ENCODE measurements at places on chromosomes 13 and 19.

GRCh38 chr19:9848060-9848459, 12.9 kb downstream of the PIN1 start:
- no peak for DNase-seq

- DNase-seq = no peak
Measured at GRCh38 chr19:469833-470232, 9.0 kb upstream of the SHC2 start.

- no peak for DNase-seq
Measured at GRCh38 chr19:2986951-2987524, 9.7 kb downstream of the TLE6 start.

DNA sequence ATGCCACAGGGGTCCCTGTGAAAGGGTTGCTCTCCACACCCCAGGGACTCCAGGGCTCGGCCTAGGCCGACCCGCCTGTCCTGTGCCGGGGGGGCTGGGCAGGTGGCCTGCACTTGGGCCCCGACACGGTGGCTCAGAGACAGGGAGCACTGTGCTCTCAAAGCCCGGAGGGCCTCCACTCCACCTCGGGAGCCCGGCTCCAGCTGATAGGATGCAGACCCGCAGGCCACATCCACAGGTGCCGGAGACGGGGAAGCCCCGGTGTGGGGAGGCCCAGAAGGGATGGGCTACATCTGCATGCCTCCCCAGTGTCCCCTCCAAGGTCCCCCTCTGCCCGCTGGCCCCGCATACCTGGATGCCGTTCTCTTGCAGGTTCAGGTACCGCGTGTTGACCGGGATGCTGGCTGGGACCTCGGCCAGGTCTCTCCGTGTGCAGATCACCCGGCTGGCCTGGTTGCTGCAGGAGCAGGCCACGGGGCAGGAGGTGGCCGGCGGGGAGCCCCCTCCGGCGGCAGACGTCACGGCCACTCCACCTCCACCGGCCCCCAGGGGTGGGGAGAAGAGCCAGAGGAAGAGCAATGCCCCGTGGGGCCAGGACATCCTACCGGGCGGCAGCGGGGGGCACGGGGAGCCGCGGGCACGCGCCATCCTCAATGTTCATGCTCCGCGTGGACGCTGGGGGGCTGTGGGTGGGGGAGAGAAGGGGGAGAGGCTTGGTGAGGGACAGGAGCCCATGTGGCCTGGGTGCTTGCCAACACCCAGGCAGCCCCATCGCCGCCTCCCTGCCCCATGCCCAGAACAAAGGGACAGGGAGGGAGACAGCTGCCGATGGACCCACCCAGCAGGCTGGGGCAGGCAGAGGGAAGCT, 19.8 kb downstream of the LRRC4B start:
- DNase-seq = no peak

GRCh38 chr19:38710416-38710702, 33.9 kb downstream of the CAPN12 start:
- DNase-seq = no peak

DNA sequence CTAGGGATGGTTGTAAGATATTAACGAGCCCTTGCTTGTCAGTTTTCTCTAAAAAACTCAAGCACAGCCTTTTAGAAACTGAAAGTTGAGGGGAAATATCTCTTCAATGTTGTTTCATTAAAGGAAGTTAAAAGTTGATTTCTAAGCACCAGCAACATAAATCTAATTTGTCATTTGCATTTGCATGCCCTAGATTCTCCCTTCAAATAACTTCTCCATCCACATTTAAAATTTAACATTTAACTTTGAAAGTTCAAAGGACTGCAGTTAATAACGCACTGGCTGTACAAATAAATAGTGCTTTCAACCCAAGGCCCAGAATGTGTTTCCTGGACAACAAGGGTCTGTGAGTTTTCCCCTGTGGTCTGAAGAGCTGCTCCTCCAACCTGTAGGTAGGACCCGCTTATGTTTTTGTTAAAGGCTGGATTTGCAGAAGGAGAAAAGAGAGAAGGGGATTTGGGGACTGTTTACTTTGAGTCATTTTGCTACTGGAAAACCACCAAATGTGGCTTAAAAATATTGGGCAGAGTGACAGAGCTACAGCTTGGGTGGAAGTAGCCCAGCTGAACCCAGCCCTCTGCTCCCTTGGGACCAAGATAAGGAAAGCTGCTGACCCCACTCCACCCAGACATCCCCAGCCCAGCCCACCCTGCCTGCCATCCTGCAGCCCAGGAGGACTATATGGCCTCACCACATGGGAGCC, 39.8 kb downstream of the TNFRSF19 start:
- no peak for DNase-seq

DNA sequence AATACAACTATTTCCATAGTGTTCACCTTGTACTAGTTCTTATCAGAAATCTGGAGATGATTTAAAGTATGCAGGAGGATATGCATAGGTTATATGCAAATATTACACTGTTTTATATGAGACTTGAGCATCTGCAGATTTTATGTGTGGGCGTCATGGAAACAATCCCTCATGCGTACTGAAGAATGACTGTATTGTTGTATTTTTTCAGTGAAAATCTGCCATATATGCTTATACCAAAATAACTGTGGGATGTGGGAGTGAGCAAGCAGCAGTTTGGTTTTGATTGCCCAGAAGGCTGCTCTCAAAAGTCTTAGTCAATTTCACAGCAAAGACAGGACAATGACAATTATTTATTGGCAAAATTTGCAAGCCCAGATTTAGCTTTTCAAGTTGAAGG, 238.8 kb upstream of the PCDH20 start:
- DNase-seq = no peak

- DNase-seq = no peak
Measured at GRCh38 chr19:36103842-36104552, 6.9 kb upstream of the OVOL3 start.

GRCh38 chr13:91531646-91532045, 133.2 kb downstream of the GPC5 start:
- DNase-seq = no peak

DNA sequence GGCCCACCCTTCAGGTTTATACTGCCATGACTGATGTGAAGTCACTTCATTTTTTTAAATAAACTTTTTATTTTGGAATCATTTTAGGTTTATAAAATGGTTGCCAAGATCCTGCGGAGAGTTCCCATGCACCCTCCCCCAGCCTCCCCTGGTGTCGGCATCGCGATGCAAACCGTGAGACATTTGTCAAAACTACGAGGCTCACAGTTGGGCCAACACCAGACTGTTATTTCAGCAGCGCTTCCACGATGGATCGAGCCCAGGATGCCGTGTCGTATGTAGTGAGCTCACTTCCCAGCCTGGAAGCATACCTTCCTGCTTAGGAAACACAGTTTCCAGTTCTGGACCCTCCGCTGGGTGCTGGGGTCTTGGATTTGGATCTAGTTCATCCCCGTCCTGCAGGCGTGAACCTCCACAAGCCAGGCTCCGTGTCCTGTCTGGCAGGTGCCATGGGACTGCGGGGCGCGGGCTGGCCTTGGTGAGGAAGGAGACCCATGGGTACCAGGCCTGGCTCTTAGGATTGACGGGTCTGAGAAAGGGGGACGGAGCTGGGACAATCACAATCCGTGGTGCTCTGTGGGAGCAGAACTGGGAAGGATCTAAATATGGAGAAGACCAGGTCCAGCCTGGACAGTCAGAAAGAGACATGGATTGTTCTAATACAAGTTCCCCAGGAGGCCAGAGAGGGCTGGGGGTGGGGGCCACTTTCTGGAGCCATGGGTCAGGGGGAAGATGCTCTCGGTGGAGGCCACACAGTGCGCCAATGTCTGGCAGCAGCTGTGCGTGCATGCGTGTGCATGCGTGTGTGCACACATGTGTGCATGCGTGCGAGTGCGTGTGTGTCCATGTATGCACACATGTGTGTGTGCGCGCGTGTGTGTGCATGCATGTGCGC, 2.4 kb upstream of the SBK2 start:
- no peak for DNase-seq

GRCh38 chr19:57239982-57240310, 486 bp upstream of the ZNF805 start:
- no peak for DNase-seq

- DNase-seq = peak; percentile 59
Measured at GRCh38 chr19:17718947-17719711, at the start of gene MAP1S. TSS of gene MAP1S (plus strand) at chr19:17719480. CDS start at chr19:17719503, 23 bp downstream.

- DNase-seq = peak; percentile 42
Measured at GRCh38 chr19:13952931-13953531, 722 bp downstream of the DCAF15 start.

DNA sequence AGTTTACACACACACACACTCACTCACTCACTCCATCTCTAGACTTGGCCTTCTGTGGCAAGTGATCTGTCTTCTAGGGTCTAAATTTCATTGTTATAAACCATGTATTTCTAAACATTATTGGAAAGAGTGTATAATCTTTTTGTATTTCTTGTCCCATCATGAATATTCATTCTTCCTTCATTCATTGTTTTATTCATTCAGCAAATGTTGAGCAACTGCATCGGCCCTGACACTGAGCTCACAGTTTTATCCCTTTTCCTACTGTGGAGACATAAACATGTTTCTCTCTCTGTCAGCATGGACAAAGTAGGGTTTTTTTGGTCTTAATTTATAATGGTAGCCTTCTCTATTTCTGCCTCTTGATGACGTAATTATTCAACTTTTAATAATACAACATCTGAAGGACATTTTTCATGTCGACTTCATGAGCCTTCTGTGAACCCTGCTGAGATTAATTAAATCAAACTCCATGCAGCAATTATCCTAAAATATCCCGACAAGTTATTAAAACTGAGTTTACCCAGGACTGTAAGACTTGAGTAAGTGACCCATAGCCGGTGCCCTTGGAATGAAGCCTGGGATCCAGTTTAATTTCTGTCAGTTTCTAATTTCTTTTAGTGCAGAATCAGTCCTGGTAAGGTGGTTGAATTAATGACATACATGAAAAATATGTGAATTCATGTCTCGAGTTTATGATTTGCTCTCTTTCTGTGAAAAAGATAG, 7.3 kb downstream of the SPATA13 start:
- no peak for DNase-seq

DNA sequence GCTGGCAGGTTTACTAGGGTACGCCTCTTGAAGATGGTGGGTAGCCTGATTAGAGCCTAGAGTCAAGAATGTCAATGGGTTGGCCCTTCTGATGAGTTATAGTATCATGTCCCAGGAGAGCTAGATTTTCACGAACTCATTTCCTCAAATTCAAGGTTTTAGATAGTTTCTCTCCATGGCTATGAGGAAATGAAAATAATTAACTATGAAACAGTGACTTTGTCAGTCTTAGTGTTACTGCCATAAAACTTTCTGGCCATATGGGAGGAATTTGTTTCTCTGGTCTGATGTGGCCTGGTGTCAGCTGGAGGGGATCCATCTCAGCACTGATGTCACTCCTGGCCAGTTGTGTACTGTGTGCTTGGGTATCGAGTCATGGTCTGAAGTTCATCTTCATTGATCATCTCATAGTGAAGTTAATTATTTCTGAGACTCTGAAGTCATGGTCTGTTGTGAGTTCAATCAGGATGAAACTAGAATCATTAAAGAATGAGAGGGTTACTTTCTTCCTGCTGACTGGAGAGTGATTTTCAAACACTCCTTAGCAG, 49.4 kb upstream of the TNFSF11 start:
- peak; percentile 31 for DNase-seq

GRCh38 chr19:7905268-7905667, 1.6 kb downstream of the MAP2K7 start:
- DNase-seq = no peak

- peak; percentile 34 for DNase-seq
Measured at GRCh38 chr13:114064450-114065140, 67.8 kb downstream of the RASA3 start.

GRCh38 chr19:49151267-49152118, 3.7 kb downstream of the HRC start:
- peak; percentile 31 for DNase-seq

- DNase-seq = no peak
Measured at GRCh38 chr13:19836472-19836871, 27.0 kb downstream of the ZMYM5 start.

DNA sequence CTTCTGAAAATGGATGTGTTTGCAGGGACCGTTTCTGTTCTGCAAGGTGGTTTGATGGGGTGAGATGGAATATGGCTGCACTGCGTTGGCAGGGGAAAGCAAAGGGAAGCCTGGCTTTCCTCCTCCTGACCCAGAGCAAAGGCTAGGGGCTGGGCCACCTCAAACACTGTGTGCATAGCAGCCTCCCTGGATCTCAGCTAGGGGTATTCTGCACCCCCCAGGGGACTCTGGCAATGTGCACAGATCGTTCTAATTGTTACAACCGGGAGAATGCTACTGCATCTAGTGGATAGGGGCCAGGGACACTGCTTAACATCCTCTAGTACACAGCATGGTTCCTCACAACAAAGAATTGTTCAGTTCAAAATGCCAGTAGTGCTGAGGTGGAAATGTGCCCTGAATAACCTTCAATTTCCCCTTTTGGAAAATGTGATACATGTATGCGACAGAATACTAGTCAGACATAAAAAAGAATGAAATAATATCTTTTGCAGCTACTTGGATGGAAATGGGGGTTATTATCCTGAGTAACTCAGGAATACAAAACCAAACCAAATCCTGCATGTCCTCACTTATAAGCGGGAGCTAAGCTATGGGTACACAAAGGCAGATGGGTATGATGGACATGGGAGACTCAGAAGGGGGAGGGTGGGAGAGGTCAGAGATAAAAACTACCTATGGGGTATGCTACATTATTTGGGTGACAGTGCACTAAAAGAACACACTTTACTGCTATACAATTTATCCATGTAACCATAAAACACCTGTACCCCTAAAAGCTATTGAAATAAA, 671.2 kb downstream of the UQCRFS1 start:
- no peak for DNase-seq

DNA sequence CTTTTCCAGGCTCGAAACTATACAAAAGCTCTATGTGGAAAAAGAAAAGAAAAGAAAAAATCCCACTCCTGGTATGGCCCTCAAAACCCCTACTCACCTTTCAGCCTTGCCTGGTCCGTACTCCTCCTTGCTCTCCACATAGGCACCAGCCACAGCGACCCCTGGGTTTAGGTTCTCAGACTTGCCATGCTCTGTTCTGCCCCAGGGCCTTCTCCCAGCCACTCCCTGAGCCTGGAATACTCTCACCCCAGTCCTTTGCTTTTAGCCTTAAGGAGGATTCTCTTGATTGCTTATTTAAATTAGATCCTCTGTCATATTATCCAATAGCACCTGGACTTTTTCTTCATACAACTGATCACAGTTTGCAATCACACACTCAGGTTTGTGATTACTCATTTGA, 522.5 kb downstream of the DIAPH3 start:
- DNase-seq = no peak

DNA sequence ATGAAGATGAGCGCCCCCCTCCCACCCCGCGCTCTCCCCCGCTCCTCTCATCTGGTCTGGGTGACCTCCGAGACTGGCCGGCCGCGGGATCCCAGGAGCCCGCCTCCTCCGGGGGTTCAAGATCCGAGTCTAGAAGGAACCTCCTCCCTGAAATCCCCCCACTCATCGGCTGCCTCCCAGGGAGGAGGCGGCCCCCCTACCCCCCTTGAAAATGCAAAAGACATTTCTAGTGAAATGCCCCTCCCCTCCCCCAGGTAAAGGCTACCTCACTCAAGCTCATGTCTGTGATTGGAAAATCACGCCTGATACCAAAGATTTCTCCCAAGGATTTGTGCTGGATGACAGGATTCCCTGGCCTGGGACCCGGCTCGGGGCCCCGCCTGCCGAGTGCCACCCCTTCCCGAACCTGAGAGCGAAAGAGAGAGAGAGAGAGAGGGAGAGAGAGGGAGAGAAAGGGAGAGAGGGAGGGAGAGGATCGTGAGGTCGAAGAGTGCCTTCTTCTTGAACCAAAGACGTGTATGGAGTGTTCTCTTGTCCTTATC, 23.4 kb downstream of the ONECUT3 start:
- DNase-seq = no peak

- DNase-seq = peak; percentile 46
Measured at GRCh38 chr19:2477141-2477710, 1.3 kb downstream of the GADD45B start.

Data from fibroblast of skin of abdomen (primary cell).